ENCODE measurements at places on chromosomes 3 and 15.

- no peak for DNase-seq
Measured at GRCh38 chr3:157527131-157527881, 24.1 kb upstream of the VEPH1 start.

GRCh38 chr3:58256061-58256460 lies 18.5 kb downstream of the ABHD6 start:
- DNase-seq: no peak

GRCh38 chr15:63539521-63539920 lies 35.1 kb downstream of the USP3 start:
- no peak for DNase-seq

DNA sequence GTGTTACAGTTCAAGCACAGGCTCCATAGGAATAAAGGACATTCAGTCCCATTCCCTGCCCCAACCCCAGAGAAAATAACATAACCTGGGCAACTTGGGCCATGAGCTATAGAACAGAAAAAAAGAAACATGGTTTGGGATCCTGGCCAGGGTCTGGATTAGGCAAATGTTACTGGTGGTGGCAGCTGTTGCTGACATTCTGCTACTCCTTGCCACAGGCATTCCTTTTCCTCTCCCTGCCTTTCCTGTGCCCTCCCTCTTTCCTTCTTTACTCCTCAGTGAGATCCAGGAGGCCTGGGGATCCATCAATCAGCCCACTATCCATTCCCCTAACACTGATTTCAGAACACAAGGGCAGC lies 129.1 kb downstream of the NTRK3 start:
- no peak for DNase-seq

GRCh38 chr3:148964809-148965208 lies 26.5 kb upstream of the GYG1 start:
- no peak for DNase-seq

DNA sequence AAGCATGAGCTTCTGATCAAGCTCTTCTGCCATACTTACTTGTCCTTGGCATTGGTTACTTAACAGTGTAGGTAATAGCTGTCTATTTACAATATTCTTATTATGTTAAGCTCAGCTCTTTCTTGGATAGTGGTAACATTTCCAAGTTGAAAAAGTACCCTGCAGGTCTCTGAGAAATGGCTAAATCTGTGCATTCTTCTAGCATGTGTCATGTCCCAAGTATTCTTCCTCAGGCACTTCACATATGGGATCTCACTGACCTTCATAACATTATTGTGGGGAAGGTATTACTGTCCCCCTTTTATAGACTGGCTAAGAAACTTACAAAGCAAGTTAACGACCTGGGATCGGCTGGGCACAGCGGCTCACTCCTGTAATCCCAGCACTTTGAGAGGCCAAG lies 236.1 kb downstream of the RORA start:
- DNase-seq: peak; percentile 26

All from NCI-H226 (cell line).